ENCODE measurements at places on chromosomes 12 and 14. TPM values are rescaled to one million over a fixed set of nuclear protein-coding genes. Genes with fewer than 3 reads are reported as not detected.

The SLC5A8 gene
- total RNA-seq, result not detected

The NAB2 gene
- total RNA-seq, result 61.2 TPM

The WNT1 gene
- total RNA-seq, result 1.2 TPM

The OR4E2 gene
- not detected for total RNA-seq

The TBX3 gene
- total RNA-seq, result 0.91 TPM

The OR6C2 gene
- not detected for total RNA-seq

The FGF23 gene
- 0.25 TPM for total RNA-seq

DNA sequence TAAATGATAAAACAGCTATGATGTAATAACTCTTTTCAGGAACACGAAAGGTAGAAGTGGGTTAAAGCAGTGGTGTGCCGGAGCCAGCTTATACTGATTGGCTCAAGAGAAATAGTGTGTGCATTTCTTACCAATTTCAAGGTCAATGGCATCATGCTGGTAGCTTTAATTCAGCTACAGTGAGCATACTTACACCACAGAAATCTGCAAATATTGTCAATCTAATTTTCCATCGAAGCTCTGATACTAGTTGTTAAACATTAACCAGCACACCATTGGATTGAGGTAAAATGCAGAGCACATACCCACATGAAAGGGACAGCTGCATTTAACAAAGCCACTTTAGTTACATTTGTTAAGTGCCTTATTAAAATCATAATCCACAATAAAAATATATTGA is 225.7 kb downstream of the KCNC2 start:
- no peak for DNase-seq

DNA sequence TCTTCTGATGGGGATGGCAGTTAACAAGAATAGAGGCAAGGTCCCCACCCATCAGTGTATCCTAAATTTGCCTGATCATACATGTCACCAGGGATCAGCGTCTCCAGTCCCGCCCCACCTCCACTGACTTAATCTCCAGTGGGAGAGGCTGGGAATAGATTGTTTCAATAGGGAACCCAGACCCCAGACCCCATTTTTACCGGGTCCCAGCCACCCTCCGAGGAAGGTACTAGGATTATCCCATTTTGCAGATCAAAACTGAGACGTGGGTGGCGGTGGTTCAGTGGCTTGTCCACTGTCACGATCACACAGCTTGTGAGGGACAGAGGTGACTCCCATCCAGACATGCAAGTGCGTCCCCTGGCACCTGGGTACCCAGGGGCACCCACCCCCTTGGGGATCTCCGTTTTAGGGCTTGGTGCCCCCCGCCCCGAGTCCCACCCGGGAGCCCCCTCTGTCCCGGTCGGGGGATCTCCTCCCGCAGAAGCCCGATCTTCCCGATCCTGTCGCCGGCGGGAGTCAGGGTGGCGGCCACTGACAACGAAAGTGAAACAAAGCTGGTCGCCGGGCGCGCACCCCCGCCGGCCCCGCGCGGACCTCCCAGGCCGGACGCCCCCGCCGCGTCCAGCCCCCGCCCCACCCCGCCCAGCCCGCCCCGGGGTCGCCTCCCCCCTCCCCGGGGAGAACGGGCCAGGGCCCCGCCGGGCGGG is 523 bp downstream of the WSB2 start:
- DNase-seq, result peak; percentile 18

- DNase-seq, result no peak
Measured at GRCh38 chr12:16789204-16789790, 183.3 kb upstream of the LMO3 start.

- DNase-seq, result no peak
Measured at GRCh38 chr12:50799908-50800307, 36.0 kb downstream of the ATF1 start.

DNA sequence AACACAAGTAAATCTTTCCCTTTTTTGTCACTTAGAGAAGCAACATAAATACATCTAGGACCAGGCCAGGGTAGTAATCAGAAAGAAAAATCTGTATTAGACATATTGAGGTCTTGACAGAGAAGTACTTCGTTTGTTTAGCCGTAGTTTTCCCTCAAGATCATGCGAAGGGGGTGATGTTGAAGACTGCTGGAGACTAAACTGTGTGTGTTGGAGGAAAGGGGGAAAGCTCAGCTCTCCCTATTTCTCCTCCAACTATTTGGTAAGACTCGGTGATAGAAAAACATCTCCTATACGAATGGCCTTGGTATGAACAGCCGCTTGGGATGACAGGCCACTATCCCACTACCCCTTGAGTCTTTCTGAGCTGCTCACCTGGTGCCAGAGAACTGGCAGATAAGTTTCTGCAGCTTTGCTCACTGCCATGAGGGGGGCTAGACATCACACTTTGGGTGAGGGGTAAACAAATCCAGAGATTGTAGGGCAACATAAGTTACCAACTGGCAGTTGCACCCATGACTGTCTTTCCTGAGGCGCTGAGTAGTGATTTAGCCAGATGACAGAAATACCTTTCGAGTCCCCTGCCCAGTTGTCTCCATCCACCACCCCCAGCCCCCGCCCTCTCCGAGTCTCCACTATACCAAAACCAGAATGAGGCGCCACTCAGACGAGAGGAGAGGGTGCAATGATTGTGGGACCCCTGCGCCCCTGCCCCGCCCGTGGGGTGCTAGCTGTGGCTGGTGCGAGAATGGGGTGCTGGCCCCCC is 685 bp downstream of the VAMP1 start:
- DNase-seq, result no peak

- DNase-seq, result no peak
Measured at GRCh38 chr12:6635856-6636531, at the start of gene LPAR5. Gene LPAR5 (minus strand): TSS chr12:6635959. CDS start chr12:6621248, 14,711 bp downstream.

DNA sequence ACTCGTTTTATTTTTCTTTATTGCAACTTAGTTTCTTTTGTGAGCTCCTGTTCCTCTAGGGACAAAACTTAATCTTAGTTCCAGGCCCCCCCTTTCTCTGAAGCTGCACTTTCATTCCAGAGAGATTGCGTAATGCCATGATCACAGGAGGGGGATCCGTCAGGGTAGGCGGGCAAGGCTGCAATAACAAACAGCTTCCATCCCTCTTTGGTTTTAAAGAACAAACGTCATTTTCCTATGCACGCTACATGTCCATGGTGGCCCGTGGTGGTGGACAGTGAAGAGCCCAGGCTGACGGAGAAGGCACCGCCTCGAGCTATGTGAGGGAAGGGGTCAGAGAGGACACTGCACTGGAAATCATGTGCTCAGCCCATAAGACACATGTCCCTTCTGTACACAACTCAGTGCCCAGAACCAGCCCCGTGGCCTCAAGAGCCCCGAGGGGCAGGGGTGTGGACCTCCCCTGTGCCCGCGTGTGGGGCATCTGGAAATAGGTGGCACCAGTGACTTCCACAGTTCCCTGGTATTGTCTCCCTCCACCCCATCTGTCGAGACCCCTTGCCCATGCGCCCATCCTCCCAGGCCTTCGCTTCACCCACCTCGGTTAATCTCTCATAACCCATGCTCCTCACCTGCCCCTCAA is 161.4 kb downstream of the ADGRD1 start:
- DNase-seq, result no peak

DNA sequence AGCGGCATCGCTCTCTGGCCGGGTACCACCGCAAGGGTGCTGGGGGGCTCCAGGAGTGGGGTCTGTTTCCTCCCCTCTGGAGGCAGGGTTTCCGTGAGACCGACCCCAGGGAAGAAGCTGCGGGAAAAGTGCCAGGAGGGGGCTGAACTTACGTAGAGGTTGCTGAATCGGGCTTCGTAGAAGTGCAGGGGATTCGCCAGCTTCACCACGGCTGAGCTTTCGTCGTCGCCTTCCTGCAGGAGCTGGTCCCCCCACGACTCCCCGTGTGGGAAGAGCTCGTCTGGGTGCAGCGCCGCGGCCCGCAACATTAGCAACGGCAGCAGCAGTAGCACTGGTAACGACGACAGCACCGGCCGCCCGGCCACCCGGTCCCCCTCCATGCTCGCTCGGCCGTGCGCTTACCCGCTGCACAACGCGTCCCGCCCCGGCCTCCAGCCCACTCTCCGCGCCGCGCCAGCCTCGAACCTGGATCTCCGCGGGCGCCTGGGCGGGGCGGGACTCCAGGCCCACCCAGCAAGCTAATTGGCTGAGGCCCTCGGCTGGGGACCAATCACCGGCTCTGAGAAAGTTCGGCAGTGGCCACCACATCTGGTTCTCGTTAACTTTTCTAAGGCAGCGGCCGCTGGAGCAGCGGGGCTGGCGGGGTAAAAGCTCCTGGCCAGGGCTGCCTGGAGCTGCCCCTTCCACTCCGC is at the start of gene NID2:
Gene NID2, minus strand, starts transcription at position 445 of the 692 bp plus-strand sequence. Its CDS starts 65 bp downstream, at position 380.
- peak; percentile 84 for DNase-seq

- no peak for DNase-seq
Measured at GRCh38 chr12:185576-185955, 28.4 kb downstream of the SLC6A12 start.

GRCh38 chr12:89880690-89881350 is 172.2 kb upstream of the ATP2B1 start:
- DNase-seq, result no peak

GRCh38 chr12:101793401-101793800 is 37.4 kb downstream of the GNPTAB start:
- DNase-seq, result no peak

- no peak for DNase-seq
Measured at GRCh38 chr12:103956509-103957027, 9.1 kb upstream of the TDG start.

- DNase-seq, result no peak
Measured at GRCh38 chr14:35747379-35747778, 61.7 kb downstream of the RALGAPA1 start.

- DNase-seq, result no peak
Measured at GRCh38 chr14:88196116-88196890, 126.8 kb downstream of the KCNK10 start.

GRCh38 chr12:94488463-94488862 is 28.8 kb upstream of the CEP83 start:
- DNase-seq, result no peak

Measured in neural crest cell (in vitro differentiated cells).